ENCODE measurements at places on chromosomes 4 and X.

GRCh38 chr4:184267206-184267608, 49.5 kb upstream of the ENPP6 start:
- DNase-seq, result no peak

DNA sequence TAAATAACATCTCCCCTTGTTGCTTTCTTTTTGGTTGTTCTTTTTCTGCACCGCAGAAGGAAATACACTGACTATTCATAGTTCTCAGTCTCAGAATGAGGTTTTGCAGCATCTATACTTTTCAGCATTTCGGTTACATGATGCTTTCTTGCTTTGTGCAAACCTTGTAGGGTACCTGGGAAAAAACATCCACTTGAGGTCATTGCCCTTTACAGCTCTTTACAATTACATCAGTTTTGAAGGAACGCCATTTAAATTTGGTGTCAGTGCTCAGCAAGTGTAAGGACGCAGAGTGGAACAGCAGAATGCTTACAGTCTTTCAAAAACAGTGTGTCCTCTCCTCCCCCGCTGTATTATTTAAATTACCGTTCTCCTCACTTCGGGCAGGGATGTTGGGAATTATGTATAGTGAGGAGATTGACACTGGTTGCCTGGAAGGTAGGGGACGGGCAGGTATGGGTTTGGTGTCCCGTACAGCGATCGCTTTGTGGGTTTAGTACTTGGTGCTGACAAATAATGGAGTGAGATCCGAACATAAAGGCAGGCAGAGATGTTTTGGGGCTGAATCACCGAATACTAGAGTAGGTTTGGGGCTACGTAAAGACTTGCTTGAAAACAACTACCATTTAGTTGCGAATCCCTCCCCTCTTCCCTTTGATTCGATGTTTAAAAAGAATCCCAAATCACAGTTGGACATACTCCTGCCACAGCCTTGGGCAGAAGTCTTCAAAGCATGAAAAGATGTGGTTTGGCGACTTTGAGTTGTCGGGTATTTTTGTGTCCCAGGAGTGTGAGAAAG, 2.0 kb upstream of the NKX3-2 start:
- DNase-seq, result no peak

DNA sequence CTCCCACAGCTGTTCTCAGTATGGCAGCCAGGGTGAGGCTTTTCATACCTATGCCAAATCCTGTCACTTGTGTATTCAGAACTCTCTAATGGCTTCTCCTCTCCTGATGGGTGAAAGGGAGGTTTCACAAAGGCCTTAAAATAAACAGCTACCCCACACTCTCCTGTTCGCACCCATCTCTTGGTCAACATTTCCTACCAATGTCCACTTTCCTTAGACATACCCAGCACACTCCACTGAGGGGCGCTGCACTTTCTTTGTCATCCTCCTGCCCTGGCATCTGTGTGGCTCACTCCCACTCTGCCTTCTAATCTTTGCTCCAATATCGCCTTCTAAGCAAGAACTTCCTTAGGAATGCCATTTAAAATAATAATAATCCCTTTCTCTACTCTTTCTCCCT, 313.3 kb downstream of the PPP3CA start:
- no peak for DNase-seq

- no peak for DNase-seq
These were observed 723.2 kb downstream of the SMARCA1 start for GRCh38 chrX:128800138-128800537.

DNA sequence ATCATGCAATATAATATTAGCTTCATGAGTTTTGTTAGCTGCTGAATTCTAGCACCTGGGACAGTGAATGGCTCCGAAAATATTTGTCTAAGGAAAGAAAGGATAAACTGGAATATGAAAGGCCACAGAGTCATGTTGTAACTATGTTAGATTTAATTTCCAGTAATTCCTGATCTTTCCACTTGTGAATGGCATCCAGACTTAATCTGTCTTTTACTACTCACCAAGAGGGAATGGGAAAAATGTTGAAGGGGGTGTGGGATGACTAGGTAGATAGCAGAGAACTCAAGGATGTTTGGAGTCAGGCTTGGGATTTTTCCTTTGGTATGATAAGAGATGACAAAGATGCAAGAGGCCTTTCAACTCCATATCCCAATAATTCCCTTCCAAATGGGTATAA, 9.4 kb downstream of the ADH6 start:
- DNase-seq, result no peak
